HS-27A (cell line): ENCODE measurements at places on chromosomes 12 and 14.
A peak's percentile ranks its signal among the peaks of the same experiment; 100 is the strongest.

DNA sequence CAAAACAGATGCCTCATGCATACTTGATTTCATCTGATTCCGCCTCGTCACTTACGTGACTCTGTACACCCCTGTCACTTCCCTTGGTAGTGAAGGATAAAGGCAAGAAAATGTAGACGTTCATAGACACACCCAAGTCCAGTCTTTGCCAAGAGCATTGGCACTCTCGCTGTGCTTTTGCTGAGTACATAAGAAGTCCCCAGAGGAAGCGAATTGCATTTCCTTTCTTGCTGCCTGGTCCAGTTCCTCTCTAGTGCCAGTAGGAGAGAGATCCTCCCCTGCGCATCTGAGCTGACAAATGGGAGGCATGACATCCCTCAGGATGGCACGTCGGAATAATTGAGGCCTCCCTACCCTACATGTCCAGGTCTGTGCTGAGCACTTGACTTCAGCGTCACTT, 21.3 kb upstream of the RIN3 start:
- no peak for DNase-seq

- no peak for DNase-seq
Observed at GRCh38 chr12:128276471-128276870, 9.5 kb downstream of the TMEM132C start.

GRCh38 chr14:74478996-74479635, 14.0 kb downstream of the NPC2 start:
- DNase-seq, result no peak

- no peak for DNase-seq
Observed at GRCh38 chr12:52346593-52346992, 20.7 kb downstream of the KRT85 start.

DNA sequence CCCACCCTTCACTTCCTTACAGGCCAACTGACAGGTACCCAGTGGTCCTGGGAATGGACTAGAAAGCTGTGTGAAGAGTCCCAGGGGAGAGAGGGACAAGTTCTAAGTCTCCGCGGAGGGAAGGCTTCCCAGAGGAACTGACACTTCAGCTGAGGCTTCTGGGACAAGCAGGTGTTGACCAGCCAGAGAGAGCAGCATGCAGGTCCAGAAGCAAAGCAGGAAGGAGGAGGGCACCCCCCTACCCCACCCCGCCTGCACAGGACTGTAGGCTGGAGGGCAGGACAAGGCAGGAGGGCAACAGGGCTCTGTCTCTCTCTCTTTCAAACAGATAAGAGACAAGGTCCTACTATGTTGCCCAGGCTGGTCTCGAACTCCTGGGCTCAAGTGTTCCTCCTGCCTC, 58.2 kb upstream of the CORO1C start:
- no peak for DNase-seq

- no peak for DNase-seq
Observed at GRCh38 chr12:224330-224729, 10.4 kb upstream of the SLC6A12 start.

- no peak for DNase-seq
Observed at GRCh38 chr12:101475751-101476305, 692 bp downstream of the SPIC start.

DNA sequence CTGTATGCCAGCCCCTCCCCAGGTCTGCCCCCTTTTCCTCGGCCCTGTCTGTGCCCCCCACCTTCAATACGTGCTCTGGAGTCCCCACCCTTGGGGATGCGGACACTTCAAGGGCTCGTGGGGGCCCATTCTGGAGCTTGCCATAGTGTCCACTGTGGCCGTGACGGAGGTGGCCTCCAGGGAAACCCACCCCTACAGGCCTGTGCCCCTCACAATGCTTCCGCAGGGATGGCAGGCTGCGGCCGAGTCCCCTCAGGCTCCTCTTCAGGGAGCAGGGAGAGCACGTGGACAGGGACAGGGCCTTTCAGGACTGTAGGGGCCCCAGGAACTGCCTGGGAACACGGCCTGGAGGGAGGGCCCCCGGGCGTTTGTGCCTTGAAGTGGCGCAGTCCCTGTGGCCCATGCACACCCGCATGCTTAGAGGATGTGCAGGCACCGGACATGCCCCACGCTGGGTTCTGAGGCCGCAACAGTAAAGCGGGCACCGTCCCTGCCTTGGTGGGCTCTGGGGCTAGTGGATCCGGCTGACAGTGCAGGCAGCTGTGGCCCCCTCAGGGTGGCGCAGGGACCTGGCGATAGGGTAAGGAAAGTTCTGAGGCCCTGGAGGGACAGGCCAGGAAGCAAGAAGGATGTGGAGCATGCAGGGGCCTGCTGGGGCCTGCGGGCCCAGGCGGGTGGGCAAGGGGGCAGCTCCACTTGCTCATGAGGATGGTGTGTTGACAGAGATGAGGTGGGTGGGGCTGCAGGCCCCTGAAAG, 209.0 kb upstream of the RTL1 start:
- no peak for DNase-seq

- DNase-seq, result no peak
Observed at GRCh38 chr14:50353126-50353525, 41.0 kb downstream of the DMAC2L start.

DNA sequence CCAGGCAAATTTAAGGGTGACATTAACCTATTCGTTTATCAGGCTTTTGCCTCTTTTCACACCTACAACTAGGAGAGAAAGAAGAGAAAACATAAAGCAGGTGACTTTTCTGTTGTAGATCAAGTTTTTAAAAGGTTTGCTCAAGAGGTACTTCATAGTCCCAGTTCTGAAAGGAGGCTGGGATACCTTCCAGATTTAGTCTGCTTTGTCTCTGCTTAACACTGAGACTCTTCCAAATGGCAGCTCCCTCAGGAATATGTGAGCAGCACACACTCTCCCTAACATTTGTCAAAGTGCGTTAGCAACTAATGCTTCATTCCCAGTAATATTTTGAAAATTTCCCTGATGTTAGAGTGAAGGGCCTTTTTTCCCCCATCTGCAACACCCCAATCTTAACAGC, 133.7 kb upstream of the RASSF8 start:
- DNase-seq, result no peak

GRCh38 chr14:73610687-73611086, 1.6 kb upstream of the ACOT6 start:
- no peak for DNase-seq

DNA sequence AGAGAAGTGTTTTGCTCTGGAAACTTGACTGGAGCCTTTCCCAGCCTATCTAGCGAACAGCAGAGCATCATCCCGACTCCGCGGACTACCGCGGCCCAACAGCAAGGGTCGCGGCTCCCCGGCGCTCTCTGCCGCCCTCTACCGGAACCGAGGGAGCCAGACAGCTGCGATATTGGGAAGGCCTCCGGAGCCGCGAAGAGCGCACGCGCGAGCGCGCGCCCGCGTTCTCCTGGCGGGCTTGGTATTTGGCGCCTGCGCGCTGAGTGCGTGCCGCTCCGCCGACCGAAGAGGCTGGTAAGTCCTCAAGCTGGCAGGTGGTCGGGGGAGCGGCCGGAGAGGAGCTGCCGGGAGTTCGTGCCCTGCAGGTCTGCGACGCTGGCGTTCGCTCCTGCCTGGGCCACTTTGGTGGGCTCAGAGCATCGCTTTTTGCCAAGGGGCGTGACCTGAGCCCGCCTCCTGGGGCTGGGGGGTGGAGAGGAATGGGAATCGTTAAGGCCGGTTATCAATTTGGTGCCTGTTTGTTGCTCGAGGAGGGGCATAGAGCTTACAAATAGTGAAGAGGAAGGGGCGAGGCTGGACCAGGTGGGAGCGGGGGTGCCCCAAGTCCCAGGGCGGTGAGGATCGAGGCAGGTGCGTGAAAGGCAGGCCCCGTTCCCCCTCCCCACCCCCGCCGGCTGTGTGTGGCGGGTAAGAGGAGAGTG, at the start of gene TMEM106C:
TMEM106C (plus strand) TSS at position 257 of the 701 bp plus-strand sequence. CDS start 641 bp downstream, outside the sequence.
- peak; percentile 75 for DNase-seq

DNA sequence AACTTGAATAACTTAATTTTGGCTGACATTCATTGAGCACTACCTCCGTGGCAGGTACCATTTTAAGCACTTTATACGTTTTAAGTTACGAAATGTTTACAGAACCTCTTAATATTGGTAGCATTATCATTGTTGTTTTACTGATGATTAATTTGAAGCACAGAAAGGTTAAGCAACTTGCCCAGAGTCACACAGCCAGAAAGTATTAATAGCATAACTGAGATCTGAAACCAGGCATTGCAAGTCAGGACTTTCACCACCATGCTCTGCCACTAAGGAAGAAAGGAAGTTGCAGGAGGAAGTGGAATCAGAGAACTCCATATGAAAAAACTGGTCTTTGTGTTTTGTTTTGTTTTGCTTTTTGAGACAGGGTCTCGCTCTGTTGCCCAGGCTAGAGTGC, 28.2 kb upstream of the BCAT1 start:
- DNase-seq, result no peak

- DNase-seq, result no peak
Observed at GRCh38 chr12:11968048-11968383, 102.7 kb upstream of the BCL2L14 start.

GRCh38 chr12:58961166-58961565, 40.9 kb upstream of the LRIG3 start:
- no peak for DNase-seq

GRCh38 chr14:32648434-32648833, 290.2 kb upstream of the NPAS3 start:
- DNase-seq, result no peak

DNA sequence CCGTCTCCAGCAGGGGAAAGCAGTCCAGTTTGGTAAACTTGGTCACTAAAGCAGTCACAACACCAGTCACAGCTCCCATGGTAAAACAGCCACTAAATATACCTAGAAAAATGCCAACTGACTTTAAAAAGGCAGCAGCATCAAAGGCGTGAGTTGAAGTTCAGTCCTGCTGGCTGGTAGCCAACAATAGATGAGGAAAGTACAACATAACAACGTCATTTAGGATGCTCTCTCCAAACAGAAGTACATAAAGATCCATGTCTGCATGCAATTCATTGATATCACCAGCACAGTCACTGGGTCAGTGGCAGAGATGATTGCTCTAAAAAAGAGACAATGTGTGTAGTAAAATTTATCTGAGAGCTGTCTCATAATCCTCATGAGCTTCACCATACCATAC, 59.3 kb upstream of the TMPO start:
- DNase-seq, result no peak

- DNase-seq, result no peak
Observed at GRCh38 chr14:66177935-66178334, 308.2 kb upstream of the CCDC196 start.

GRCh38 chr14:76336876-76337275, 39.1 kb upstream of the ESRRB start:
- no peak for DNase-seq

DNA sequence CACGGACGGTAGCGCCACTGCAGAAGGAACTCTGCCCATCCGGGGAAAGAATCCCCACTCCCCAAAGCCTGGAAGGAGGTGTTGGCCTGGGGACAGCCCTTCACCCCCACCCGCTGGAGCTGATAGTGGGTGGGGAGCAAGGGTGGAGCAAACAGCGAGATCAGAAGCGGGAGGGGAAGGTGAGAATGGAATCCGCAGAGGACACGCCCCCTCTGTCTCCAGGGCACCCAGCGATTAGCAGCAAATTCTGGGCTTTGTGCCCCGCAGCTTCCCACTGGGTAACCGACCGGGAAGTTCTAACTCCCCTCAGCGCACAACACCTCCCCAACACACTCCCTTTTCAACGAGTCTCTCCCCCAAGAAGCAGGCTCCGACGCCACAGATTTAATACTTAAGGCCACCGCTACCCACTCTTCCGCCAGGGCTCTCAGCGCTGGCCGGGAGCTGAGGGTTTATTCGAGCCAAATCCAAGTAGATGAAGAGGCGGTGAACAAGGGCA, 1.4 kb downstream of the SLC25A29 start:
- no peak for DNase-seq

DNA sequence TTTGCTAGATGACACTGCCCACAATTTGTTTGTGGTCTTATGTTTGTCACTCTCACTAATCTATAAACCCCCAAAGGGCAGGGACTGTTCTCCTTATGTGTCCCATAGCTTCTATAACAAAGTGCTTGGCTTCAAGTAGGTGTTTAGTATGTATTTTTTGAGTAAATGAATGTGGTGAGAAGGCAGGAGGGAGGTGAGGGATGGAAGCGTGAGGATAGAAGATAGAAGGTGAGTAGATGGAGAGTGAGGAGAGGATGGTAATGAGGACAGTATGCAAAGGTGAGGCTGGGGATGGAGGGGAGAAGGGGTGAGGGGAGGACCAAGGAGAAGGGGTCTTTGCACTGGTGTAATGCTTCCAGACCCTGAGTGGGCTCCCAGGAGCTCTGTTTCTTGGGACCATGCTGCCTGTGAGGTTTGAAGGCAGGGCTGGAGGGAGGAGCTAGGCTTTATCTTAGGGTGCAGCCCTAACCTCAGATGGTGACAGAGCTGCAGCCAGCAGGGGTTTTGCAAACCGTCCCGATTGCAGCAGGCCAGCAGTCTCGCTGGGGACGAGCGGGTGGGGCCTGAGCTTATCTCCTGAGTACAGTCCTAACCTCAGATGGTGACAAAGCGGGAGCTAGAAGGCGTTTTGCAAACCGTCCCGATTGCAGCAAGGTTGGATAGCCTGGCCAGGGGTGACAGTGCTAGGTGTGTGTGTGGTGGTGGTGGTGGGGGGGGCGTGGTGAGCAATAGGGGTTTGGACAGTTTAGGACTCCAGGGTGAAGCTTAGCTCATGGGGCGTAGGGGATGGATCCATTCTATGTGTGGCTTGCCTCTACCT, 6.5 kb downstream of the CEBPE start:
- DNase-seq, result no peak

DNA sequence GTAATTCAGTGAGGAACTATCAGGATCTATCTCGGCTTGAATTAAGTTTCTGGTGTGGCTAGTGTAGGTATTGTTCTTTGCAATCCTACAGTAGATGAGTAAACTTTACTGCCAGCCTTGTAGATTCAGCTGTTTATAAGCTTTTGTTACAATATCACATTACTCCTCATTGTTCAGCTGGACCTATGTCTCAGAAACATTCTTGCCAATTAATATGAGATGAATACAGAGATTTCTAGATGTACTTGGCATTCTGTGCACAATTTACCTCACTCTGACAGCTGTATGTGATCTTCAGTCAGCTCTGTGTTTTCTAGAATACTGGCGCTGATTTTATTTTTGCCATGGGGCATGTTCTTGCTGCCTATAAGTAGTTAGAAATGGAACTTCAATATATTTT, 55.7 kb downstream of the METTL25 start:
- DNase-seq, result no peak

DNA sequence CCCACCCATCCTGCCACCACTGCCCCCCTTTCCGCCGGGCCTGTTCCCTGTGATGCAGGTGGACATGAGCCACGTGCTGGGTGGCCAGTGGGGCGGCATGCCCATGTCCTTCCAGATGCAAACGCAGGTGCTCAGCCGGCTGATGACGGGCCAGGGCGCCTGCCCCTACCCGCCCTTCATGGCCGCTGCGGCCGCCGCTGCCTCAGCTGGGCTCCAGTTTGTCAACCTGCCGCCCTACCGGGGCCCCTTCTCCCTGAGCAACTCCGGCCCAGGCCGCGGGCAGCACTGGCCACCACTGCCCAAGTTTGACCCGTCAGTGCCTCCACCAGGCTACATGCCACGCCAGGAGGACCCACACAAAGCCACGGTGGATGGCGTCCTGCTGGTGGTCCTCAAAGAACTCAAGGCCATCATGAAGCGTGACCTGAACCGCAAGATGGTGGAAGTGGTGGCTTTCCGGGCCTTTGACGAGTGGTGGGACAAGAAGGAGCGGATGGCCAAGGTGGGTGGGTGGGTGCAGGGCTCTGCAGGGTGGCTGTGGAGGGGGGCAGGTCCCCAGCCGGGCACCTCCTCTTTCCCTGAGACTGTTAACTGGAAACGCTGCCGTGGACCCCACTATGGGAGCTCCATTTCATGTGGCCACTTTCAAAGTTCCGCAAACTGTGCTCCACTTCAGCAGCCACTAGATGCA, 10.8 kb downstream of the SETD1B start:
- DNase-seq, result no peak

- no peak for DNase-seq
Observed at GRCh38 chr12:92136026-92136730, 9.5 kb downstream of the BTG1 start.

- DNase-seq, result no peak
Observed at GRCh38 chr12:72753571-72753970, 481.4 kb downstream of the TRHDE start.
